ENCODE measurements at places on chromosomes 4 and X. TPM values are rescaled to one million over a fixed set of nuclear protein-coding genes. Genes with fewer than 3 reads are reported as not detected.

Gene GRIA3
- polyA plus RNA-seq, result 2.5 TPM

Gene MGAT4D
- polyA plus RNA-seq, result not detected

GRCh38 chr4:147731580-147732517 lies at the start of gene ARHGAP10:
Gene ARHGAP10 (plus strand): TSS chr4:147732088. CDS start chr4:147732302, 214 bp downstream.
- peak; percentile 77 for DNase-seq

DNA sequence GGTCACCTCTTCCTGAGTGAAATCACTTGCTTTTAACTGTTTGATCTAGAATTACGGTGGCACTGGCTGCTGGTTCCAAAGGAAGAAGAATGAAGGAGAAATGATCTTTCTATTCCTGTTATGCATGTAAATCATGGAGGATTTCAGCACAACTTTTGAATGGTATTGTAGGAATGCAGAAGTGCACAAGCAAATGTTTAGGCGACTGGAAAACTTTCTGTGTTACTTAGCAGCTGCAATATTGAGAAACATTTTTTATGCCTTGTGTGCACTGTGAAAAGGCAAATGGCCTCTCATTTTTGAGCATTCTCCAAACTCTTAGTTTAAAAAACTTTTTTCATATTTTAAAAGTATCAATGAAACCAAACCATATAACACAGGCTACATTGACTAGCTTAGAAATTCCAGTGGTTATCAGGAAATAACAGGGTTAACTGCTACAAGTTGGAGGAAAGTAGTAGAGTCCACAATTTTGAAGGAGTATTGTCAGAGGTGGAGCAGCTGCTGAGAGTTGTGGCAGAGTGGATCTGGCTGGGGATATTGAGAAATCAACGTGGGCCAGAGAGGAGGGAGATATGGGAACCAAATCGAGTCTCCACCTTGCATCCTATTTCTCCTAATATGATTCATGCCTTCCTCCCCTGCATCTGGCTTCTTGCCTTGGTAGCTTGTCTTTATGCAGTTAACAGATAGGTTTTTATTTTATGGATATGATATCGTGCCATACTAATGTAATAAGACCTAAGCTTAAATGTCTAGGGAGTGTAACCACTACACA lies 32.0 kb upstream of the FHL1 start:
- no peak for DNase-seq

DNA sequence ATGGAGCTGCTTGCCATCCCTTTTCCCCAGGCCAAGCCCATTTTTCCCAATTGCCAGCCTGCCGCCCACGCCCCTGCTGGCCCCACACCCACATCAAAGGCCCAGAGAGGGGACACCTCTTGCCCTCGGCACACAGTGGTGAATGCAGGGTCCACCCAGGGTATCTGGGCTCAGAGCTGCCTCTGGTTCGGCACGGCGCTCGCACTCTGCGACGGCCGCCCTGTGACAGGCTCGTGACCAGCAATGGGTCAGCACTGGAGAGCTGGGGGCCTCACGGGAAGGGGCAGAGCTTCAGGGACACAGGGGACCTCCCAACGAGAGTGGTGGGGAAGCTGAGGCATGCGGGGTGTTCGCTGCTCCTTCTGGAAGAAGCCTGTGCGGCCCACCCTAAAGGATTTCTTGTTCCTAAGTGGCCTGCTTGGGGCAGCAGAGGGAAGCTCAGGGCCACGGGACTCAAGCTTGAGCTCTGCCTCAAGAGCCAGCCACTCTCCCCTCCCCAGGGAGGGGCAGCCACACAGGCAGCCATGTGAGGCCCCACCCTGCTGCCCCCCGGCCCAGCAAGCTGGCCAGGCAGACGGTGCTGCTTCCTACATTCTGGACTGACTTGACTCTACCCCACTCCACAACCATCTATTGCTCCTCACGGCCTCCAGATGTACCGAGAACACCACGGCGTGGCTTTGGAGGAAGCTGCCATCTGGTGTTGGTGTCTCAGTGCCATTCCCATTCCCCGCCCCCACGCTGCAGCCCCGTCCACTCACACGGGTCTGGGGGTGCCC lies 73.7 kb downstream of the ABLIM2 start:
- no peak for DNase-seq

Gene LAS1L
- polyA plus RNA-seq, result 20.3 TPM
